ENCODE measurements at places on chromosomes 6 and 20.

DNA sequence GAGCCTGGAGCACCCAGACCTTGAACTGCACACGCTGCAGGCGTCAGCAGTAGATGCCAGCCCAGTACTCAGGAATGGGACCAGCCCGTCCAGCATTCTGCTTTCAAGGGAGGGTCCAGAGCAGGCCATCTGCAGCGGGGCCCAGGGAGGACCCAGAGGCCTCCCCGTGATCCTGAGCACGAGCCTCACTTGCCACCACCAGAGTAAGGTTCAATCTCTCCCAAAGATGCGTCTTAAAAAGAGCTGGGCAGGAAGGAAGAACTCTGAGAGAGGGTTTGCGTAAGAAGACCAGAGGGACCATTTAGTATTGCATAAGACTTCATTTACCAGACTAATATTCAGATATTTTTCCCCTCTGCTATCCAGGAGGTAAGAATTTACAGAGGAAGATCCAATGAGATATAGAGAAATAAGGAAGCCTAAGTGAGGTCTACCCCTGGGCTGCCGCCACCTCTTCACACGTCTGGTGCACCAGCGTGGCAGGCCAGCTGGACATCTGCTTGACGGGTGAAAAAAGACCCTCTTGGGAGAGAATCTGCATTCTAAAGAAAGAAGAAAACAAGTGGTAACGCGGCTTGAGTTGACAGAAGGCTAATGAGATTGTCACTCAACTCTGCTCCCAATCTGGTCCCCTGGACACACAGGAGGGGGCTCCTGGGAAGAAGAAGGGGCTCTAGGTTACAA lies 107.3 kb downstream of the PRND start:
- DNase-seq = no peak

DNA sequence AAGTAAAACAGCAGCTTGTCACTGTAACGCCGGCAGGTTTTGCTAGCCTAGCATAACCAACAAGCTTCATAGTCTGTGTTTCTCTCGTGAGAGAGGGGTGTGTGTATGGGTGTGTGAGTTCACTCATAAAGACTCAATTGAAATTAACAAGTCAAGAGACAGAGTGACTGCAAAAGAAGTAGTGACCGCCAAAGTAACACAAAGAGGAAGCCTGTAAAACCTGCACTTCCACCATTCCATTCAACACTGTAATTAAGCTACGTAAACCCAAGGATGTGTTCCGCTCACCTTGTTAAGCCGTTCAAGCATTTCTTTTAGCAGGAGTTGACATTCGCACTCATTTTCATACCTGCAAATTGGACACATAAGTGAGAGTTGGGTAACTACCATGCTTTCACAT lies 6.6 kb downstream of the BFSP1 start:
- DNase-seq = no peak

DNA sequence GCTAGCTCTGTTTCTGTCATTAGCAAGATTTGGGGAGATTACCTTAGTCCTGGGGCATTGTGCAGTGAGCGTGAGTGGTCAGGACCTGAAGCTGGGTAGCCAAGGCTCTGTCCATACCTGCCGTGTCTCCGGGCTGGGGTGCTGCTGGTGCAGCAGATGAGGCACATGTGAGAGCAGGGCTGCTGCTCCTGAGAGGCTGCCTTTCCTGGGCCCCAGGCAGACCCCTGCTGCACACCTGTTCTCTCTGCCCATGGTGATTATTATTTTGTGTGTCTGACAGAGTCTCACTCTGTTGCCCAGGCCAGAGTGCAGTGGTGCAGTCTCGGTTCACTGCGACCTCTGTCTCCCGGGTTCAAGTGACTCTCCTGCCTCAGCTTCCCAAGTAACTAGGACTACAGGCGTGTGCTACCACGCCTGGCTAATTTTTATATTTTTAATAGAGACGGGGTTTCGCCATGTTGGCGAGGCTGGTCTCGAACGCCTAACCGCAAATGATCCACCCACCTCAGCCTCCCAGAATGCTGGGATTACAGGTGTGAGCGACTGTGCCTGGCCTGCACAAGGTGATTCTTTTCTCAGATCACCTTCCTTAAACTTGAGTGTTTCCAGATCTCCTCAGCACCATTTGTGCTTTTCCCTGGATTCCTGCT lies 36.8 kb upstream of the IRF4 start:
- DNase-seq = no peak

DNA sequence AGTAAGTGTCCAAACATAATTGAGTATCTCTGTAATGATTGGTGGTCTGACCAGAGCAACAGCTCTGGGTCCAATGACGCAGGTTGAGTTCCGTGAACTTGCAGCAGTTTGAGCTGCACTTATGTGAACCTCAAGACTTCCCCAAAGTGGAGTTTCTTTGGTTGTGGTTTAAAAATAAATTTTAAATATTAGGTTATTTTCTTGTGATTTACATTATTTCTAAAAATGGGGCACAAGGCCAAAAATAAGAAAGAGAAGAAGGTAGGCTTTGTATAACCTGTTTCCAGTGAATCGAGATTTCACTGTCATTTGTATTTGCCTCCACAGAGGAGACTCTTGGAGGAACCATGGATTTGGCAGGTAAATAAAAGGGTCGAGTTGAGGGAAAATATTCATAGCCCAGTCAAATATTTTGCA lies 166.4 kb upstream of the ZNF217 start:
- no peak for DNase-seq

GRCh38 chr6:52872031-52872430 lies 31.4 kb upstream of the GSTA5 start:
- DNase-seq = no peak

DNA sequence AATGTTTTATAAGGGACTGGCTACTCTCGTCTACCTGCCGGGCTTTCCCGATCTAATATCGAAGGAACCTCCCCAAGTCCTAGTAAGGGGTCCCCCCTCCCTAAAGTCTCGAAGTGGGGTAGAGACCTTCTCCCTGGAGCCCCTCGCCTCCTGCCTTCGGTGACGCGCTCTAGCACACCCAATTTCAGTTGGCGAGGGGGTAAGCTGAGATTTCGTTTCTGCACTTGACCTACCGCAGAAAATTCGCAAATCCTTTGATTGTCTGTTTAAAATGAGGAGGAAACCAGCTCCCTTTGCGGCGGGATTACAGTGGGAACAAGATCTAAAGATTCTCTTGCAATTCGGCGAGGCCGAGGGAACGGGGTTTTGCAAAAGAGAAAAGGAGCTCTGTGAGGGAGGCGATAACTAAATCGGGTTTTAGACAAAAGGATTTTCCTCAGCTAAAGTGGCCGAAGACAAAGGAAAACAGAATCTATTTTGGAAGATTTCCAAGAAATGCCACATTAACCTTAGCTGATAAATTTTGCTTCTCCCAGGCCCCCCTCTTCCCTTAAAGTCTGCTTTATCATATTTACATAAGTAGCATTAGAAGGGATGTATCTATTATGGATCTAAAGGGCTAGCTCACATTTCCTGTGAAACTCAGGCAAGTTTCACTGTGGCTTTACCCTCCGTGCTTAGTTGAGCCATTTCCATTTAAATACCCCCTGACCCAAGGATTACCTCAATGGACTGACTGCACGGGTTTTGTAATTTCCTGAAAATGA lies 8.4 kb downstream of the SIM1 start:
- no peak for DNase-seq

- DNase-seq = no peak
These were observed 206.7 kb downstream of the CLIC5 start for GRCh38 chr6:45808917-45809316.

DNA sequence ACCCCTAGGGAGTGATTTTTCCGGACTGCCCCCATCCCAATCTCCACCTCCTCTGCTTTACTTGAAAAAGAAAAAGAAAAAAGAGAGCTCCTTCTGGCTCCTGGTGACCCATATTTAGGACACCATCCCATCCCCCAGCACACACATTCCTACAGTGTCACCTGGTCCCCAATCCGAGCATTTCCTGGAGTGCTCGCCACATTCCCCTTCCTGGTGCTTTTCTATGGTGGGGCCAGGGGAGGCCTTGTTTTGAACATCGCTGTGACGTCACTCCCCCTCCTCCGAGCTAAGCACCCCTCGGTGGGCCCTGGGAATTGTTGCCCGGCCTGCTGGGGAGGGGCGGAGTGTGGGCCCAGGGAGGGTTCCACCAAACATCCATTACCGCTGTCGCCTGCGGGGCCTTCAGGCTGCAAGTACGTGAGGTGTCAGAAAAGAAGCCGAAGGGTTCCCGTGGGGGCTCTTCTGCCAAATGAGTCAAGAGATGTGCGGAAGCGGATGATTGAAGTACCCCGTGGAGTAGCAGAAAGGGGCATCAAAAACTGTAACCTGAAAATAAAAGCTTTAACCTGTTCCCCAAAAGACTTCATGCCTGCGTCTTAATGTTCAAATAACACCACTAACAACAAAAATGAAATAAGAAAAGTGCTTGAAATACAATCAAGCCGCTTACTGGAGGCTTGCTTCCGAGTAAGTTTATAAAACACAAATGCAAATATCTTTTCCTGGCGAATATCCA lies 2.8 kb upstream of the FOXC1 start:
- no peak for DNase-seq

- DNase-seq = no peak
These were observed 388.0 kb downstream of the GJA1 start for GRCh38 chr6:121823437-121823851.

- DNase-seq = no peak
These were observed 128.7 kb downstream of the TBC1D32 start for GRCh38 chr6:121205569-121205968.

GRCh38 chr6:90216072-90216977 lies 80.3 kb downstream of the BACH2 start:
- DNase-seq = no peak
